EL (cell line): ENCODE measurements at places on chromosomes 16 and 17.

GRCh38 chr16:68068926-68069325 lies 16.2 kb upstream of the NFATC3 start:
- DNase-seq: no peak

- DNase-seq: peak; percentile 95
Observed at GRCh38 chr17:80891397-80892018, 100.1 kb upstream of the CHMP6 start.

GRCh38 chr16:58421529-58421928 lies 29.3 kb downstream of the GINS3 start:
- DNase-seq: peak; percentile 40

GRCh38 chr16:68146585-68146984 lies 61.4 kb downstream of the NFATC3 start:
- no peak for DNase-seq

- no peak for DNase-seq
Observed at GRCh38 chr17:16464303-16465051, 27.5 kb downstream of the LRRC75A start.

DNA sequence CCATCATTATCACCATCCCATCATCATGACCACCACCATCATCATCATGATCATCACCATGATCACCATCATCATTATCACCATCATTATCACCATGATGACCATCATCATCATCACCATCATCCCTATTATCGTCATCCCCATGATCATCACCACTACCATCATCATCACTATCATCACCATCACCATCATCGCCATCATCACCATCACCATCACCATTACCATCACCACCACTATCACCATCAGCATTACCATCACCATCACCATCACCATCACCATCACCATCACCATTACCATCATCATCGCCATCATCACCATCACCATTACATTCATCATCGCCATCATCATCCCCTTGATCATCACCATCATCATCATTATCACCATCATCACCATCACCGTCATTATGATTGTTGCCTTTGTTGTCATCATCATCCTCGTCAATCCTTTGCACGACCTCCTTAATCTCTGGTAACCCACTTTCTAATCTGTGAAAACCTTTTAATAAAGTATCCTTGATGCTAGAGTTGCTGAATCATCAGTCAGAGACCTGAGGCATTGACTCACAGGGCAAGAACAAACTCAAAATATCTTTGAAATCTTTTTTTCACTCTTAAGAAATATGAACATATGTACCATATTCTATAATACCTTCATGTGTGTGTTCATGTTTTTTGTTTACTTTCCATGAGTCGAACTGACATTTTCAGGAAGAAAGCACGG lies 116.3 kb upstream of the FOXF1 start:
- DNase-seq: no peak

GRCh38 chr16:73228649-73229048 lies 180.7 kb upstream of the ZFHX3 start:
- DNase-seq: peak; percentile 79

GRCh38 chr16:89784406-89784805 lies 32.0 kb downstream of the FANCA start:
- DNase-seq: no peak

DNA sequence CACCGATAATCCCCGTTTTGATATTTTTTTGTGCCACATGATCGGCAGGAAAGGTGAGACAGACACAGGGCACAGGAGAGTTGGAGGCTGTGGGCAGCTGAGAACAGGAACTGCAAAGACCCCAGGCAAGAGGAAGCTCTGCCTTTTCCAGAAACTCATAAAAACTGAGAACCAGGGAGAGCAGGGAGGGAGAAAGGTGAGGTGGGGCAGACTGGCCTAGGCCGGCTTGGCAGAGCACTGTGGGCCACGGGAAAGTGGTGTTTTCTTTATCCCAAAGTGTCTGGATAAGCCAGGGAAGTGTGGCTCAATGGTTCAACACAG lies 11.8 kb upstream of the AXIN2 start:
- no peak for DNase-seq
